ENCODE measurements at places on chromosomes 13 and 19.
A peak's percentile ranks its signal among the peaks of the same experiment; 100 is the strongest.

- DNase-seq = no peak
Observed at GRCh38 chr13:37495046-37495445, 103.5 kb downstream of the POSTN start.

DNA sequence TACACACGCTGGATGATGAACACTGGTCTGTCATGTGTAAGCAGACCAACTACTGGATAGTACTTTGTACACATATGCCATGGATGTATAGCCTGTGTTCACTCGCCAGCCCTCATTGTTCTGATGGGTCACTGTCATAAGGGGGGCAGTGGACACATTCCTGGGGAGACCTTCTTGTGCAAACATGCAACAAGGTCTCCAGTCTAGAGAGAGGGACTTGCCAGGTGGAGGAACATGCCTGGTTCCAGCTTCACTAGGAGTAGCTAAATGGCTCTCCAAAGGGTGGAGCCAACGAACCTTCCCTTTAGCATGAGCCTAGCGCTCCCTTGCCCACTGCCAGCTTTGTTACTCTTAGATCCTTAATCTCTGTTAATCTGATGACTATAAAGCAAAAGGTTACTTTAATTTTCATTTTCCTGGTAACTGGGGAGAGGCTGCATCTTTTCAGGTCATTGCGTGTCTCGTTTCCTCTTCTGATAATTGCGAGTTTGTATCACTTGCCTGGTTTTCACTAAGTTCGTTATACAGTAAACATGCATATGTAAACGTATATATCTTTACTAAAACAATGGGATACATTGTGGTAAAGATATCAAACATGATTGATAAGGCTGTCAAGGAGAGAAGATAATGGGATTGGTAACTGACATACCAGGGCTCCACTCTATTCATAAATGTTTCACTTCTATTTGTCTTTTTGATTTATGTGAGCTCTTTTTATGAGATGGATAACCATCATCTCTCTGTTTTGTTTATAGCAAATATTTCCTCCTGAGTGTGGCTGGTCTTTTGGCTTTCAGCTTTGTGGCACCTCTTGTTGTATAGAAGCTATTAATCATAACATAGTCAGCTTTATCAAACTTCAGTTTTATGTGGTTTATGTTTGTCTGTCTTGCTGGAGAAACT is 235.2 kb upstream of the SGCG start:
- DNase-seq = no peak

DNA sequence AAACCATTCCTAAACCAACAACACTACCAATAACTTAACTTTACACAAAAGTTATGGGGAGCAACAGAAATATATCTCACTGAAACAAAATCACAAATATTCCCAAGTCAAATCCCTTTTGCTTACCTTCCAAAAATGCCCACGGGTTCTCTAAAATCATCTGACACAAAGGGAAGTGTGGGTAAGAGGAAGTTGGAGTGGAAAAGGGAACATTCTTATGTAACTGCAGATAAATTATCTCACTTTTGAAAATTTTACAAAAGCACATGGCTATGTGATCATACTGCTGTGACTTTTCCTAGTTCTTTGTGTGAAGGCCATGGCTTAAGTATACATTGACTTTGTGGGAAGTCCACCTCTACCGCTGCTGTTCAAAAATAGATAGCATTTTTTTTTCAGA is 350.5 kb downstream of the GPC6 start:
- DNase-seq = no peak

DNA sequence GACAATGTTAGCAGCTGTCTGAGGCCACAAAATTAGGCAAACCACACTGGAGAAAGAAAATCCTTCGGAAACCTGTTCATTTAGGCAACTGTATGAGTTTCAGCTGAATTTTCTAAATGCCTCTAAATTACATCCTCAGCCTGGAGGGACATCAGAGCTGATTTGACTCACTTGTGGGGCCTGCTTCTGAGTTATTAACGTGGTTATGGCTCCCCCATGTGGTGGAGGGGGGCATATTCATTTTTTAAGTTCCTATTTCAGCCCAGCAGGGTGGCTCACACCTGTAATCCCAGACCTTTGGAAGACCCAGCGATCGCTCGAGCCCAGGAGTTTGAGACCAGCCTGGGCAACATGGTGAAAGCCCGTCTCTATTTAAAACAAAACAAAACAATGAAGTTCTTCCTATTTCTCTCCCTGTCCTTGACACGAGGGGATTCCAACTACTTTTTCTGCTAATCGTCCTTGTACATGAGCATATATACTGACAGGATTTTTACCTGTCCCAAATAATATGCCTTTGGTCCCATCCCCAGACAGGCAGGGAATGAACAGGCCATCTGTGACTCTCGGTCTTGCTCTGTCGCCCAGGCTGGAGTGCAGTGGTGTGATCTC is 31.5 kb upstream of the HIF3A start:
- DNase-seq = peak; percentile 39

- DNase-seq = no peak
Observed at GRCh38 chr13:21018220-21018619, 43.2 kb downstream of the LATS2 start.

- no peak for DNase-seq
Observed at GRCh38 chr13:82439159-82439904, 1442.9 kb downstream of the SLITRK1 start.

DNA sequence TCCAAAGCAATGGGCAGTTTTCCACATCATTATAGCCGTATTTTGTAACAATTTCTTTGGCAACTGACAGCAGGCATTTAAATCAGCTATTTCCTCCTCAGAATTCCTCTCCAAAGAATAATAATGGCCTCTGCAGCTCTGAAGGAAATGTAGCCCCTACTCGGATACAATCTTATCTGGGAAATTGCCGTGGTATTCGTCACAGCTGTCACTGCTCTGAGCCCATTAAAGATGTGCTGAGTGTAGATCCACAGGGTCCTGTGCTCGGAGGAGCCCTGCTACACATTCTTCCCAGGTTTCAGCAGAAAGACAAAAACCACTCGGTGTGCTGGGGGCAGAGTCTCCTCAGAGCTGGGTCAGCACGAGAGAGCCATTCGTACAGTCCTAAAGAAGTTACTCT is 33.1 kb downstream of the MZT1 start:
- no peak for DNase-seq

- peak; percentile 86 for DNase-seq
Observed at GRCh38 chr13:73754727-73755292, 379.4 kb downstream of the KLF12 start.

DNA sequence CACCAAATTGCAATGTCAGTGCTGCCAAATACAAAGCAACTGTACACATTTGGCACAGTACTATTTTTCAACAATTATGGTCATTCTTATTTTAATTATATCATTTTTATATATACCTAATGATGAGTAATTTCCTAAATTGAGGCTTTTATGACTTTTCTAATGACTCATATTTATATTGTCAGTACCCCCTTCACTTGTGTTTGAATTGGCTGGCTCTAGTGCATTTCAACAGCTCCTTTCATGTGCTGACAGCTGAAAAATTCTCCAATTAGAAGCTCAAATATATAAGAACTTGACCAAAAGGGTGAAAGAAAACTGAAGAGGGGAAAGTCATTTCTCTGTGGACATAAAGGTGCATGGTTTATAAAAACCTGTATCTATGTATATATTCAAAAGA is 263.3 kb downstream of the SLITRK1 start:
- no peak for DNase-seq

- DNase-seq = no peak
Observed at GRCh38 chr19:3477951-3478350, 2.4 kb downstream of the SMIM24 start.

DNA sequence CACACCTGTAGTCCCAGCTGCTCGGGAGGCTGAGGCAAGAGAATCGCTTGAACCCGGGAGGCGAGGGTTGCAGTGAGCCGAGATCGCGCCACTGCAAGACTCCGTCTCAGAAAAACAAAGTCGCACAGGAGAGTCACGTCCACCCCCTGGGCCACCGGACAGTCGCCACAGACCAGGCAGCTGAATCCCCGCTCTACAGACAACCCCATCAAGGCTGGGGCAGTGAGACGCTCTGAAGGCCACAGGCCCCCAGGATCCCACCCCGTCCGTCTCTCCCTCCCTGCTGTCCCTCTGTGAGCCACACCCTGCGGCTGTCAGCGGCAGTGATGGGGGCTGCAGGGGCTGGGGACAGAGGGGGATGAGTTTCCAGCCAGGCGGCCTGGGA is 15.5 kb upstream of the PTBP1 start:
- no peak for DNase-seq

- DNase-seq = no peak
Observed at GRCh38 chr13:25213715-25214114, 41.6 kb upstream of the AMER2 start.

Data from NCI-H1092 (cell line).